Activated CD4-positive, alpha-beta memory T cell treated with anti-CD3 and anti-CD28 coated beads, Interleukin-2, amount 10 ng/mL, durations not matched to agents 7 days and 5 days (primary cell): ENCODE measurements at places on chromosomes 16 and 17. TPM values are rescaled to one million over a fixed set of nuclear protein-coding genes. Genes with fewer than 3 reads are reported as not detected.
A peak's percentile ranks its signal among the peaks of the same experiment; 100 is the strongest.

DNA sequence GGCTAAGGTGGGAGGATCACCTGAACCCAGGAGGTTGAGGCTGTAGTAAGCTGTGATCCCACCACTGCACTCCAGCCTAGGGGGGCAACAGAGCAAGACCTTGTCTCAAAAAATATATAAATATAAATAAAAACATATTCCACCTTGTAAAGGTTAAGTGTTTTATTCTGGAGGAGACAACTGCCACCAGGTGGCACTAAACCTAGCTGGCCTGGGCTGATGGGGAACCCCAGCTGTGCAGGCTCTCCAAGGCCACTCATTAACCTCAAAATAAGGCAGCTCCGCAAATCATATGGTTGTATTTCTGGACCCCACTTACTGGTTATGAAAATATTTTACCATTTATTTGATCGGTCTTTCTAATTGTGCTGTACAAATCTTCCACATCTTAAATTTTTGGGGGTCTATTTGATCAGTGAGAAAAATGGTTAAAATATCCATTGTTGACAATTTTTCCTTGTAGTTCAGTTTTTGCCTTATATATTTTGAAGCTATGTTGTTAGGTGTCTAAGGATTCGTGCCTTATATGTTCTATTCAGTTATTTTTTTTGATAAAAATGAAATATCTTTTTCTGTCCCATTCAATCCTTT, 8.5 kb upstream of the ICAM2 start:
- H3K4me3 ChIP-seq = no peak overlapping the region
- H3K27me3 ChIP-seq = no peaks in the 10 kb centered on the region
- H3K4me1 ChIP-seq = peaks cover 47% of the 10 kb centered on the region
- H3K36me3 ChIP-seq = peaks cover 3% of the 10 kb centered on the region
- DNase-seq = peak; percentile 80

DNA sequence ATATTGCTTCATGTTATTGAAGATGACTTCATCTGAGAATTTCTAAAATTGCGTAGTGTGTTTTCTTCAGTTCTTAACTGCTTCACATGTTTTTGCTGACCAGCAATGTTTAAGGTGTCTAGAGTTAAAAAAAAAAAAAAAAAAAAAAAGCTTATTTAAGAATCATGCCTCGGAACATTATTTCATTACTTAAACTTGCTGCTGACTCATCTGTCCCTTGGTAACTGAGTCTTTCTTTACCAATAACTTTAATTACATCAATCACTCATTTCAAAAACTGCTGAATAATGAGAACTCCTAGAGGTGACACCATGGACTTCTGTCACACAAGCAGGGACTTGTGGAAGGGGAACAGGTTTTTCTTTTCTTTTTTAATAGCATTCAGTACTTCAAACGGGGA, 16.2 kb downstream of the IRX5 start:
- DNase-seq = no peak
- H3K27me3 ChIP-seq = peaks cover 19% of the 10 kb centered on the region
- H3K36me3 ChIP-seq = no peaks in the 10 kb centered on the region
- no peaks in the 10 kb centered on the region for H3K4me1 ChIP-seq
- H3K27ac ChIP-seq = no peak overlapping the region

GRCh38 chr17:1188812-1189504, 9.2 kb upstream of the ABR start:
- H3K27me3 ChIP-seq = peaks cover 23% of the 10 kb centered on the region
- DNase-seq = no peak
- no peak overlapping the region for H3K27ac ChIP-seq
- no peaks in the 10 kb centered on the region for H3K36me3 ChIP-seq

- H3K4me1 ChIP-seq = peaks cover 21% of the 10 kb centered on the region
- no peak overlapping the region for H3K4me3 ChIP-seq
- peaks cover 43% of the 10 kb centered on the region for H3K36me3 ChIP-seq
- H3K27ac ChIP-seq = no peak overlapping the region
- no peak for DNase-seq
- no peaks in the 10 kb centered on the region for H3K27me3 ChIP-seq
Observed at GRCh38 chr17:66459811-66460270, 157.4 kb downstream of the PRKCA start.

- H3K27ac ChIP-seq = no peak overlapping the region
- peaks cover 3% of the 10 kb centered on the region for H3K36me3 ChIP-seq
- H3K4me3 ChIP-seq = no peak overlapping the region
- no peak for DNase-seq
- no peaks in the 10 kb centered on the region for H3K27me3 ChIP-seq
- H3K4me1 ChIP-seq = no peaks in the 10 kb centered on the region
Observed at GRCh38 chr16:2090481-2090776, 42.6 kb downstream of the TSC2 start.

DNA sequence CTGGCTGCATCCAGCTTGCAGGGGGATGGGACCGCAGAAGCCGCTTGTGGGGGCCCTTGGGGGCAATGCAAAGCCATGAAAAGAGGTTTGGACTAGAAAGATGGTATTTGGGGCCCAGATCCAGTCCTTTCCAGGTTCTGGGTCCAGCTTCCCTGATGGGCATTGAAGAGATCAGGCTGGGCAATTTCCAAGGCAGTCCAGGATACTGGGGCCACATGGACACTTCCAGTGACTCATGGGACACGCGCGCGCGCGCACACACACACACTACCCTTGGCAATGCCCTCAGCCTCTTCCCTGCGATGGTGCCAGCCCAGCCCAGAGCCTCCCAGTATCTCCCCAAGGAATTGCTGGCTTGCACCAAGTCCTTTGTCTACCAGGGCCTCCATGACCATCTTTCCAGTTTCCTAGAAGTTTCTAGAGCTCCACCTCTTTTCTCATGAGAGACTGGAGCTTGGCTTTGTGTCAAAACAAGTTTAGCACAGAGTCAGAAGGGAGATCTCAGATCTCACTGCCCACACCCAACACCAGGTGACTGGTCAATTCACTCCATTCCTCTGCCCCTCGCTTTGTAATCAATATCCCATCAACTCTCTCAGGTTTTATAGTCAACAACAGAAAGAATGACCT, 44.3 kb downstream of the WNT3 start:
- peaks cover 18% of the 10 kb centered on the region for H3K4me1 ChIP-seq
- H3K36me3 ChIP-seq = no peaks in the 10 kb centered on the region
- DNase-seq = no peak
- H3K4me3 ChIP-seq = no peak overlapping the region

DNA sequence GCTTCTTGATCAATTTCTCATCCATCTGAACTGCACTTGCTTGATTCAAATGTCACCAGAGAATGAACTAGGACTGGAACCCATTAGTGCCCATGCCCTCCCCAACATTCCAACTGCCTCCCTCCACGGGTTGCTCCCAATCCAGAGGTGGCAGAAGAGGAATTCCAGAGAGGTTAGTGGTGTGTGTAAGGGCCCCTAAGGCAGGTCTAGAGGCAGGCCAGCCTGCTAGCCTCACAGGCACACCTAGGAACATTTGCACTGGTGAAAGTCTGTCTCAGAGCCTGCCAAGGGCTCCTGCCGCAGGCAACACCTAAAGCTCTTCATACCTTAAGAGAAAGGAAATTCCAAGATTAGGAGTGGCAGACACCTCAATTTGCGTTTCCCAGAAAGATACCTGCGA, 21.2 kb upstream of the CMTM4 start:
- H3K36me3 ChIP-seq = peaks cover 6% of the 10 kb centered on the region
- no peak overlapping the region for H3K27ac ChIP-seq
- no peaks in the 10 kb centered on the region for H3K27me3 ChIP-seq
- no peaks in the 10 kb centered on the region for H3K4me1 ChIP-seq
- no peak for DNase-seq

GRCh38 chr16:4649744-4650442, 25.3 kb downstream of the MGRN1 start:
- no peak overlapping the region for H3K4me3 ChIP-seq
- DNase-seq = peak; percentile 35
- no peaks in the 10 kb centered on the region for H3K27me3 ChIP-seq
- peaks cover 34% of the 10 kb centered on the region for H3K36me3 ChIP-seq
- H3K27ac ChIP-seq = peak overlapping the region; percentile 31

DNA sequence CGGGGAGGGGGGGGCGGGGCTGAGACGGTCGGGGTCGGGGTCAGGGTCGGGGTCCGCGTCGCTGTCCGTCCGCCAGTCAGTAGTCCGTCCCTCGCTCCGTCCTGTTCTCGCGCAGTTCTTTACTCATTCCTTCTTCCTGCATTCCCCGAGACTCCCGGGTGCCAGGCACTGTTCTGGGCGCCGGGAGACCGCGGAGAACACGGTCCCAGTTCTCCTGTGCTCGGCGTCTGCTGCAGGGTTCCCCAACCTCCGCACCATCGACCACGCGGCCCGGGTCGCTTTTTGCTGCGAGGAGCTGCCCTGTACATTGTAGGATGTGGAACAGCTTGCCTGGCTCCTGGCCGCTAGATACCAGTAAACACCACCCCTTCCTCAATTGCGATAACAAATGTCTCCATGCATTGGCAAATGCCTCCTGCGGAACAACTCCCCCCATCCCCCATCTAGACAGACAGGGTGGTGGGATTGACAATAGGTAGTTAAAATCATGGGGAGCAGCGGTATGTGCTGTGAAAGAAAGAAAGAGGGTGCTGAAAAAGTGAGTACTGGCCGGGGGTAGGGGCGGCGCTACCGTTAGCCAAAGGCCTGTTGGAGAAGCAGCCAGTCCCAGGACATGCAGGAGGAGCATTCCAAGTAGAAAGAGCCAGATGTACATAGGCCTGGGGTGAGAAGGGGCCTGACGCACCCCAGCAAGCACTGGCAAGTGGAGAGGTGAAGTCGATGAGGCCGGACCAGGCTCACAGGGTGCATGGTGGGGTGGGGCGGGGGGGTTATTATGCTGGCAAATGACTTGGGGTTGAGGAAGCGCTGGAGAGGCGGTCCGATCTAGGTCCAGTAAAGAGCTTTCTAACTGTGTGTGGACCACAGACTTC, 631 bp downstream of the TRAF7 start:
- peak; percentile 29 for DNase-seq
- H3K27me3 ChIP-seq = no peaks in the 10 kb centered on the region
- H3K27ac ChIP-seq = peak overlapping the region; percentile 89
- peaks cover 30% of the 10 kb centered on the region for H3K36me3 ChIP-seq

DNA sequence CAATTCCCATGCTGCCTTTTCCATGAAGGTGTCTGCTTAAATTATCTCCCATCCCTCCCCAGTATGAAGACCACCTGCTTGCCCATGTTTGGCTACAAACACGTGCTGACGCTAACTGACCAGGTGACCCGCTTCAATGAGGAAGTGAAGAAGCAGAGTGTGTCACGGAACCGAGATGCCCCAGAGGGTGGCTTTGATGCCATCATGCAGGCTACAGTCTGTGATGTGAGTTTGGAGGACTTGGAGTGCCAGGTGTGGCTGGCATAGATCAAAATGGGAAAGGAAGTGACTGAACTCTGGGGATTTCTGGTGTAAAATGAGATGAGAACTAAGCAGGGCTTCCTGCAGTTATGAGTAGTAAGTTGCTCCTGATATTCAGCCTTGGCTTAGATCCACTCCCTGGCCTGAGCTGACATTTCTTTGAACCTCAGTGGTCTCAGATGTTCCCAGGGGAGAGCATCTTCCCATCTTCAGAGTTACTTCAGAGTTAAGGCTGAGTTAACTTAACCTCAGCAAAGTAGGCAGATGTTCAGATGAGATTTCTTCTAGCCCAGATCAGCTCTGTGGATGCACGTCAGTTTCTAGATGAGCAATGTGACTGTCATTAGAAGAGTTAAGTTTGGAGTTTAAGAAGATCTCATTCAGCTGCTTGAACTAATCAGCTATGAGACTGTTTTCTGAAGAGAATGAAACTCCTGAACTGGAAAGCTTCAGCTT, 32.7 kb downstream of the ITGB3 start:
- peak overlapping the region; percentile 42 for H3K27ac ChIP-seq
- H3K4me1 ChIP-seq = peaks cover 17% of the 10 kb centered on the region
- H3K36me3 ChIP-seq = no peaks in the 10 kb centered on the region
- H3K4me3 ChIP-seq = no peak overlapping the region
- no peak for DNase-seq

DNA sequence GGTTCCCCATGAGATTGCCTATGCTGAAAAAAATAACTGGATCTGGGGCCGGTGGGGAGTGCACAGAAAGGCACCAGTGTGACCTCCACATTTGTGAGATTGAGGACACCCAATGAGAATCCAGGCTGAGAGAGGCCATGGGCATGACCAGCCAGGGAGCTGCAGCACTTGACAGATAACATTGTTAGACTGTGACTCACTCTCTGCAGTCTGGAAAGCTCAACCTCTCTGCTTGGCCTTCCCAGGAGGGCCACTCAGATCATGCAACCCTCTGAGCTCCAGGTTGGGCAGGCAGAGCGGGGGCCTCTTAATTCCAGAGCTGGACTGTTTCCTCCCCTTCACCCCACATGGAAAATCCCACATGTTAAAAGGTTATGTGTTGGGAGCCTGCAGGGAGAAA, 30.1 kb downstream of the FZD2 start:
- H3K4me1 ChIP-seq = no peaks in the 10 kb centered on the region
- no peak overlapping the region for H3K4me3 ChIP-seq
- no peak overlapping the region for H3K27ac ChIP-seq
- H3K27me3 ChIP-seq = peaks cover 6% of the 10 kb centered on the region
- no peak for DNase-seq

DNA sequence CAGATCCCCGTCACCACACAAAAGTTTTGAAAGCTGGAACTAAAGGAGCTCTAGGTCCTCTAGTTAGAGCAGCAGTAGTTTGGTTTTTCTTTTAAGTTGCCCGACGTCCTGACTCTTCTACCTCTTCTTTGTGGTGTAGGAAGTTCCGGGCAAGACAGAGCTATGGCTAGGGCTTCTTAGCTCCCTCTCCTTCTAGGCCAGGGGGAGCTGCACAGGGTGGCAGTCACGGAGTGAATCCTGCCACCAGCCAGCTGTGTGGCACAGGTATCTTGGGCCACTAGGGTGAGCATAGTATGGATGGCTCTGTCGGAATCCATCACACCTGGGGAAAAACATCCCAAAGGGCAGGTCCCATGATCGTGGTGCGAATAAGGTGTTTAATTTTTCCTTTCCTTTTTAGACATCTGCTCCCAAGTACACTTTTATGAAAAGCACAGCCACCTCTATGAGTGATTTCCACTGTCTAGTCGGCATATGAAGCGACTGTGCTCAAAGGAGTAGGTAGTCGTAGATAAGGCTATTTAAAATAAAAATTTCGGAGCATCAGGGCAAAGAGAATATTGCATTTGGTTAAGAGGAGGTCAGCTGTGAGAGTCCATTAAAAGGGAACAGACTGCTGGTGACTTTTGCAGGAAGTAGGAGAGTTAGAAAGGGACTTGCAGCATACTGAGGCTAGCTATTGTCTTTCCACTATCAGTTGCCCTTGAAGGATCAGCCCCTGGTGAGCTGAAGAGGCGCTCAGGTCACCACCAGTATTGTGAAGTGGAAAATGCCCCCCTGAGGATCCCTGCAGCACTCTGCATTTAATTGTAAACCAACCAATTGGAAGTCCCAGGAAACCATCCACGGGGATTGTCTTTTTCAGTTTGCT, 2.1 kb downstream of the PRKCA start:
- peak overlapping the region; percentile 100 for H3K4me3 ChIP-seq
- H3K36me3 ChIP-seq = peaks cover 47% of the 10 kb centered on the region
- DNase-seq = peak; percentile 39
- peak overlapping the region; percentile 95 for H3K27ac ChIP-seq
- H3K4me1 ChIP-seq = peaks cover 62% of the 10 kb centered on the region

Gene C16orf96
- not detected for total RNA-seq

Gene TBC1D3G
- not detected for total RNA-seq
